Activated naive CD8-positive, alpha-beta T cell treated with anti-CD3 and anti-CD28 coated beads, Interleukin-2, amount 10 ng/mL, durations not matched to agents 7 days and 5 days (primary cell): ENCODE measurements at places on chromosomes 4 and X. TPM values are rescaled to one million over a fixed set of nuclear protein-coding genes. Genes with fewer than 3 reads are reported as not detected.
A peak's percentile ranks its signal among the peaks of the same experiment; 100 is the strongest.

DNA sequence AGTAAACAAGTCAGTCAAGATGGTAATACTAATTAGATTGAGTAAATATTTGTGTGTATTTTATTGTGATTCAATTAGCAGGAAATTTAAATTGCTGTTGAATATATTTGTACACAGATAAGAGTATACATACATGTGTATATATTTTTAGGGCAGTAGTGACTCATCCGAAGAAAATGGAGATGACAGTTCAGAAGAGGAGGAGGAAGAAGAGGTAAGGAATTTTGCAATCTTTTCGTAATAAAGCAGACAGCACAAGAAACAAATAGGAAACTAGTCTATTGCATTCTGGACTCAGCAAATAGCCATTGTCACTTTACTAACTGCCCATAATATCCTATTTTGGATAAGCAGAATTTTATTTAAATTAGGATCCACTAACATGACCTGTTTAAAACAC is 6.6 kb downstream of the IBSP start:
- DNase-seq, result no peak

GRCh38 chr4:183349673-183350072 is 27.4 kb upstream of the CLDN24 start:
- no peak for DNase-seq

- no peak for DNase-seq
These were observed 2.6 kb downstream of the ARHGAP24 start for GRCh38 chr4:85477534-85477933.

DNA sequence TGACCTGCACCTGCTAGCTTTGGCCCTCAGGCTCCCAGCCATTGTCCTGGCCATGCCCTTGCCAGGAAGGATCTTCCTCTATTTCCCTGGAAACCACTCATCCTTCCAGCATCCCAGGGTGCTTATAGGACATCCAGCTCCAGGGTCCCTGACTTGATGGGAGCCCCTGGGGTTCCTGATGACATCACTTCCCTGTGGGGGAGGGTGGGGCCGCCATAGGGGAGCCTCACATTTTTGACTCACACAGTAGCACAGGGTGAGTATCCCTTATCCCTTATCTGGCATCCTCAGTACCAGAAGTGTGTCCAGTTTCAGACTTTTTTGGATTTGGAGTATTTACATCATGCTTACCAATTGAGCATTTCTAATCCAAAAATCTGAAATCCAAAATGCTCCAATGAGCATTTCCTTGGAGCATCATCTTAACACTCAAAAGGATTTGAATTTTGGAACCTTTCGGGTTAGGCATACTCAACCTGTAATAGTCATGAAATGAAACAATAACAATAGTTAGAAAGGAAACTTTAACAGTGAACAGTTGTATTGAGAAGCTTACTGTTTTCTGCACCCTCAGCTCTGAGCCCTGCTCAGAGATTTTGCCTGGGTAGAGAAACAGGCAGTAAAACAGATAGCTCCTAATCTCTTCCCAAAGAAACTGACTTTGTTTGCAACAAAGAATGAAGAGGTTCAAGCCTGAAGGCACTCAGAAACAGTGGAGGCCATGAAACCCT is 22.1 kb downstream of the TNIP2 start:
- DNase-seq, result no peak

- no peak for DNase-seq
These were observed 25.7 kb upstream of the TMEM131L start for GRCh38 chr4:153440475-153440874.

DNA sequence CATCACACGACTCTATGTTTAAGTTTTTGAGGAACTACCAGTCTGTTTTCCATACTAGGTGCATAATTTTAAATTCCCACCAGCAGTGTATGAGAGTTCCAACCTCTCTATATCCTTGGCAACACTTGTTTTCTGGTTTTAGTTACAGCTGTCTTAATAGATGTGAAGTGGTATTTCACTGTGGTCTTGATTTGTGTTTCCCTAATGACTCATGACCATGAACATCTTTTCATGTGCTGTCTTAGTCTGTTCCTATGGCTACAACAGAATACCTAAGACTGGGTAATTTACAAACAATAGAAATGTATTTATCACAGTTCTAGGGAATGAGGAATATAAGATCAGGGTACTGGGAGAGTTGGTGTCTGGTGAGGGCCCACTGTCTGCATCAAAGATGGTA is 51.5 kb upstream of the GPR78 start:
- no peak for DNase-seq

GRCh38 chr4:81898862-81899504 is 427.3 kb upstream of the RASGEF1B start:
- no peak for DNase-seq

DNA sequence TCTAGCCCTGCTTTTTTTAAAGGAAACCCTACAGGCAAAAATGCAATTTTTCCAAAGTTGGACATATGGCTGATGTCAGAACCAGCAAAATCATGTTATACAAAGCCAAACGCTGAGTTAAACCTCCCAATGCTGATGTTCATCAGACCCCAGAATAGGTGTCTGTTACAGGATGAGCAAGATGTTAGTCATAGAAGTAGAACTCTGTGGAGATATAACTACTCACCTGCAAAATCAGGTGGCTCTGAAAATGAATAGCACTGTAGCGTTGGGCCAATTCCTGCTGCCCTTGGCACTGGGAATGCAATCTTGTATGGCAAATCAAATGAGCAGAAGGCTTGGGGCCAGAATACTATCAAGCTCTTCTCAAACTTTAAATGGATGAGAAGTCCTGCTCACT is 634.1 kb downstream of the RPA4 start:
- no peak for DNase-seq

- no peak for DNase-seq
These were observed 64.3 kb upstream of the FTHL17 start for GRCh38 chrX:31136144-31136611.

GRCh38 chrX:23911126-23911835 is 3.5 kb downstream of the CXorf58 start:
- DNase-seq, result no peak

GRCh38 chr4:56653461-56654237 is 27.4 kb downstream of the HOPX start:
- peak; percentile 47 for DNase-seq

GRCh38 chr4:120085705-120086104 is 19.1 kb upstream of the MAD2L1 start:
- no peak for DNase-seq

DNA sequence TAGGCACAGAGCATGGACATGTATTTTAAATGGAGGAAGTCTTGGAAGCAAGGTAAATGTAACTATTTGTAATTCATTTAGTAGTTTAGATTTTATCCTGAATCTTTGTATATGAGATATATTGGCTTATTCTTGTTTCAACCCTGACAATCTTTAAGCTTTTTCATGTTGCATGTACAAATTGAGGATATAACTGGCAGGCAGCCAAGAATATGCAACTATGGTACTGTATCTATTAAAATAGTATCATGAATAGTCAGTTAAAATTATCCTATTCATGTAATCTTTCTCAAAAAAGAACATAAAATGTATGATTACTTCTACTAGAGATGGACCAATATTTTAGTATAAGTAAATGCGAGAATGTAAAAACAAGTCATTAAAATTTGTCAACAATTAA is 1141.5 kb downstream of the PCDH18 start:
- no peak for DNase-seq

DNA sequence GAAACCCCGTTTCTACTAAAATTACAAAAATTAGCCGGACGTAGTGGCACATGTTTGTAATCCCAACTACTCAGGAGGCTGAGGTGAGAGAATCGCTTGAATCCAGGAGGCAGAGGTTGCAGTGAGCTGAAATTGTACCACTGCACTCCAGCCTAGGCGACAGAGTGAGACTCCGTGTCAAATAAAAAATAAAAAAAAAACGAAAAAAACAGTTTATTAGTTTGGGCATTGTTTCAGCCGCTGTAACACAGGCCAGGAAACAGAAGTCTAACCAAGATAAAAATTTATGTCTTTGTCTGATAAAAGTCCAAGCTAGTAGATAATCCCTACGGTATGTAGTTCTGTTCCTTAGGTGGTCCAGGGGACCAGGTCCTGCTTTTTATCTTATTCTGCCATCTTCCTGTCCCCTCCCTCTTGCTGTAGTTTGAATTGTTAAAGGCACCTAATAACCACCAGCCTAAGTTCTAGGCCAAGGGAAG is 21.4 kb downstream of the USO1 start:
- no peak for DNase-seq

Gene PABPC4L
- not detected for total RNA-seq

Gene CCDC110
- total RNA-seq, result 0.19 TPM

Gene PDGFRA
- total RNA-seq, result not detected

Gene TIGD4
- 0.47 TPM for total RNA-seq

Gene NAP1L3
- 2.1 TPM for total RNA-seq

Gene PPEF1
- not detected for total RNA-seq

Gene CNGA1
- total RNA-seq, result not detected
